GM06990 (cell line): ENCODE measurements at places on chromosomes 2 and 18.

DNA sequence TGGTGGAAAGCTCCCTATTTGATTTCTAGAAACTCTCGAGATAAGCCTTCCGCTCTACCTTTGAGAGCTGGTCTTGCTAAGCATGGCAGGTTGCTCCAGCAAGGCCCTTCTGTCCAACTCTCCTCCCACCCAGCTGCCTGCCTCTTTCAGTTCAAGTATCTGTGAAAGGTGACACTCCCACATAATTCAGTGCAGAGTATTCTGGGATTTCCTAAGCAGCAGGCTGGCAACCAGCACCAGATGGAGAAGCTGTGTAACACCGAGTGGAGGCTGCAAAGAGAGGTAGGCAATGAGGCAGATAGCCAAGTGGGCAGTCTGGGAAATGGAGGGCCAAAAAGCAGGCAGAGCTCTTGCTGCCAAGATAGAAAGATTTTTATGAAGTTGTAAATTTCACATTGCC is 88.4 kb upstream of the CAVIN2 start:
- DNase-seq = no peak

- DNase-seq = no peak
These were observed 12.6 kb upstream of the ID2 start for GRCh38 chr2:8669157-8669817.

GRCh38 chr2:56102098-56102497 is 81.7 kb upstream of the CCDC85A start:
- no peak for DNase-seq

DNA sequence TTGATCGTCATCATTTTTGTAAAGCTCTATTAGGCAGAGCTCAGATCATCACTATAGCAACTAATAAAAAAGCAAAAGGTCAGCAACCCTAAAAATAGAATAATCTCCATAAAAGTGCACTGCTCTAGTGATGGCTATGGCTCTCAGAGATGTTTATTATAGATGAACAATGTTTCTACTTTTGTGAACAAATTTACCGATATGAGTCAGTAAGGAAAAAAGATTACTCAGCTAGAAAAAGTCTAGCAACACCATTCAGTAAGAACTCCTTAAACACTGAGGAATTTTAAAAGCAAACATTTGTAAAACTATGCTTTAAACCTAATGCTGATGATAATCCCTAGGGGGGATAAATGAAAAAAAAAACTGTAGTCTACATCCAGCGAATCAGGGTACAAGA is 69.6 kb downstream of the ACVR1C start:
- no peak for DNase-seq

DNA sequence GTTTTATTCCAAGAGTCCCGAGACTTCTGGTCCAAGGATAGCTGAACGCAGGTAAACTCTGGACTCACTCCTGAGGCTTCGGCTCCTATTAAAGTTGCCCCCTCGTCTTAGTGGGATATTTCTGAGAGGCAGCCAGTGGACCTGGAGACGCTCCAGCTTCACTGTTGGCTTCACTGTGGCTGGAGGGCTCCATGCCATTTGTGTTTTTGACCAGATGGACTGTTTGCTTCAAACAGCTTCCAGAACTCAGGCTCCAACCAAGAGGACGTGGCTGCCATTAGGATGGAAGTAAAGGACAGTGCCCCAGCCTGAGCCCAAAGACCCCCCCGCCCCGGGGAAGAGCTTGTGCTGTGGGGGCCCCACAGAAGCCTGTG is 94.4 kb upstream of the LDAH start:
- no peak for DNase-seq

DNA sequence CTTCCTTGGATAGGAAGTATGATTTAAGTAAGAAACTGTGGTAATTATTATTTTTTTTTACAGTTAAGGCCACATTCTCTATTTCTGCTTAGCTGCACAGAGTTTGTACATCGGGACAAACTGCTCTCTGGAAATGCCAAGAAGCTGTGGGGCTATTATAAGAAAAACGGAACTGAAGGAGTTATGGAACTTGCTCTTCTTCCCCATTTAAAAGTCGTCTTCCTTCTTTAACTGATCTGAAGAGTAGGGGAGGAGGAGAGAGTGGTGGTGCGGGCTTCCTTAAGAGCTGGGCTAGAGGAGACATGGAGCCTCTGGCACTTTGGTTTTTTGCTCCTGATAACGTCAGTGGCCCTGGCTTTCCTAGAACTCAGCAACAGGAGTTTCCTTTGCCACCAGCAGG is 54.4 kb downstream of the RAB31 start:
- no peak for DNase-seq
